ENCODE measurements at places on chromosomes 5 and 9.

GRCh38 chr5:140178086-140178410 lies 3.1 kb downstream of the CYSTM1 start:
- no peak for DNase-seq

DNA sequence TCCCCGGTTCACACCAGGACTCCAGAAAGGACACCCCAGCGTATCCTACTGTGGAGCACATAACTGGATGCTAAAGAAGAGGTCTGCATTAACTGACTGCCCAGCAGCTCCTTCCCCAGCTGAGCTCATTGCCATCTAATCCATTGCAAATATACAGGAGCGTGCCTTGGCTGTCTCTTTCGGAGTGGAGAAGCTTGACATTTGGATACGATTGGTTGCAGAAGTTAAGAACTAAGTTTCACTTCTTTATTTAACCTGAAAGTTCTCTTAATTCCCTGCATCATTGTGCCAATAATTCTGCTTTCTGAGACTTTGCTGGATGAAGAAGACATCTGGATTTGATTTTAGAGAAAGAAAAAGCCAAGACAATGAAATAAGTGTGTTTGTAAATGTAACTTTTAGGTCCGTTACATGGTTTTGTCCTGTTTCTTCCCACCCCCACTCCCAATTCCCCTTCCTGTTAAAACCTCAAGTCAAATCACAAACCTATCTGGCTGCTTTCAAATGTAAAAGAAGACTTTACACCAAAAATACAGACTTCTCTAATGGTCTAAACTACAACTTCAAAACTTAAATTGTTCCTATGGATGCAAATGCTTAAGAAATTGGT lies 33.9 kb downstream of the TAS2R1 start:
- no peak for DNase-seq

DNA sequence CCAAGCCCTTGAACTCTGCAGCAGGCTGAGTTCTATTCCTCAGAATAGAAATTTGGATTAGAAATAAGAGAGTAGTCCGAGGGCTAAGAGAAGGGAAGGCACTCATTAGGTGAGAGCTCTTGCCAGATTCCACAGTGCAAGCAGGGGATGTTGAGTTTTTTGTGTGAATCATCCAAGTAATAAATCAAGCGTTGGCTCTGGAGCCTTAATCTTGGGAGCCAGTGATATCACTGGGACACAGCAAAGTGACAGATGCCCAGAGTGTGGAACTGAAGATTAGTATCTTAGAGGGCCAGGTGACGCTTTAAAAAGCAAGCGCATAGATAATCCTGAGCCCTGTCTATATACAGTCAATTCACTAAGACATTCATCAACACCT lies 60.3 kb downstream of the FOXD1 start:
- no peak for DNase-seq

- DNase-seq: no peak
These were observed 130.2 kb upstream of the SV2C start for GRCh38 chr5:75952963-75953362.

- no peak for DNase-seq
These were observed 16.5 kb upstream of the ADRB2 start for GRCh38 chr5:148809781-148810524.

- DNase-seq: no peak
These were observed 234.5 kb downstream of the PCSK1 start for GRCh38 chr5:96198356-96199058.

GRCh38 chr5:139065306-139065705 lies 132.9 kb downstream of the SIL1 start:
- no peak for DNase-seq

GRCh38 chr9:114252394-114252793 lies 70.5 kb upstream of the ORM1 start:
- DNase-seq: no peak

DNA sequence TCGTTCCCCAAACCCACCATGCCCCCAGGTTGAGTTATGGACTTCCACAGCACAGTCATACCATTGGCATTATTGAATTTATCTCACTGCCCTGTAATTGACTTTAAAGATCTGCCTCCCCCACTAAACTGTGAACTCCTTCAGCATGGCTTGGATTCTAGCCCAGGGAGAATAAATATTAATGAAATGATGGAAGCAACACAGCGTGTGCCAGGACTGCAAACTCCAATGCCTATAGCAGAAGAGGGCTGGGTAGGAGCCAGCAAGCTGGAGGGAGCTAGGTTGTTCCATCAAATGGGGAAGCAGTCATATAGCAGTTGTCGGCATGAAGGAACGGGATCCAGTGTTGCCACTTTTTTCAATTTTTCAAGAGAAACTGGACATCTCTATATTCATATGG lies 69.0 kb upstream of the MSX2 start:
- DNase-seq: no peak

DNA sequence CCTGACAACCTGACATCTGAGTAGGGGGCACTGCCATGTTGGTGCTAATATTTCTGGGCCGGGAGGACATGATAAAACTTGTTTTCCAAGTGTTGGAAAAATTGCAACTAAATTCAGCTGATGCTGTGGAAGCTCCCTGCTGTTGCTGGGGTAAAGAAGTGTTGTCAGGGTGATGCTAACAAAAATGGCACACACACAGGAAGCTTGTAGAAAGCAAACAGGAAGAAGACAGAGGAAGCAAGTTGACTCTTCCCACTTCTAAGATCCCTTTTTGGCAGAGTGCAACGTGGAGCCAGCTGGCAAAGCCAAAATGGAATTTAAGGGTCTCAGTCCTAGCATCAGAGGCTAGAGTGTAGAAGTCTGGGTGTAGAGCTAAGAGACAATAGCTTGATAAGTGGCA lies 11.3 kb upstream of the RIOK2 start:
- no peak for DNase-seq

DNA sequence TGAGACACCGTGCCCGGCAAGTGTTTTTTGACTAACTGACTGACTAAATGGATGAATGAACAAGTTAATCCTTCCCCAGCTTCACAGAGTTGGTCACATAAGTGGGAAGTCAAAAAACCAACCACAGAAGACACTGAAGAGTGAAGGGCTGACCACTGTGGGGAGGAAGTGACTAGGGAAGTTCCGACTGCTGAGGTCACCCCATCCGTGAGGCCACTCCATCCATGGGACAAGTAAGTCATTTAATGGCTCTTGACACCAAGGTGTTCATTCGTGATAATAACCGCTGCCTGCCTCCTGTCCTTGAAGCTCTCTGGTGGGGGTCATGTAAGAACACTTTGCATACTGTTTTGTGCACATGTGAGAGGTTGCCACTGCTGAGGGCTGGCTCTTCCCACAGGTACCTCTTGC lies 22.2 kb upstream of the CXCL14 start:
- no peak for DNase-seq

DNA sequence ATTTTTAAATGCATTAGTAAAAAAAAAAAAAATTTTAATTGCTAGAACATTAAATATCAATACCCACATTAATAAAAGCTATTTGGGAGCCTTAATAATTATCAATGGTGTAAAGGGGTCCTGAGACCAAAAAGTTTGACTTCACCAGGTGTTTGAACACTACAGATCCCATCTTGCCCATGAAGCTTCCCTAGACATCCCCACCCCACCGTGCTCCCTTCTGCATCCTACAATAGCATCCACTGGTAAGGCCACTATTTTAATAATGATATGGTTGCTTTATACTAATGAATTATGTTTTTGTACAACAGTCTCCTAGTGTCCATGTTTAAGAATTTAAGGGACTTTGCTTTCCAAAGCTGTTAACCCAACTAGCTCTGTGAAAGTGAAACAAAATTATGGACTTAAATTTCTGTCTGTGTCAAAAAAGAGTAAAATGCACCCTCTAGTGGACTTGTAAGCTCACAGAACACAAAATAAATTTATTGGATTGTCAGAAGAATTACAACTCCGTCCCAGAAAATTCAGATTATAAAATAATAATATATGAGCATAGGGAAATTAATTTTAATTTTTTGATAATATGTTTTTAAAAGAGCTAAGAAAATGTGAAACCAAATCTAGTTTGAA lies 76.0 kb downstream of the ARL15 start:
- DNase-seq: no peak

- DNase-seq: no peak
These were observed 49.7 kb upstream of the NKD2 start for GRCh38 chr5:958701-959571.

- no peak for DNase-seq
These were observed 464.5 kb downstream of the ICE1 start for GRCh38 chr5:5886812-5887486.

DNA sequence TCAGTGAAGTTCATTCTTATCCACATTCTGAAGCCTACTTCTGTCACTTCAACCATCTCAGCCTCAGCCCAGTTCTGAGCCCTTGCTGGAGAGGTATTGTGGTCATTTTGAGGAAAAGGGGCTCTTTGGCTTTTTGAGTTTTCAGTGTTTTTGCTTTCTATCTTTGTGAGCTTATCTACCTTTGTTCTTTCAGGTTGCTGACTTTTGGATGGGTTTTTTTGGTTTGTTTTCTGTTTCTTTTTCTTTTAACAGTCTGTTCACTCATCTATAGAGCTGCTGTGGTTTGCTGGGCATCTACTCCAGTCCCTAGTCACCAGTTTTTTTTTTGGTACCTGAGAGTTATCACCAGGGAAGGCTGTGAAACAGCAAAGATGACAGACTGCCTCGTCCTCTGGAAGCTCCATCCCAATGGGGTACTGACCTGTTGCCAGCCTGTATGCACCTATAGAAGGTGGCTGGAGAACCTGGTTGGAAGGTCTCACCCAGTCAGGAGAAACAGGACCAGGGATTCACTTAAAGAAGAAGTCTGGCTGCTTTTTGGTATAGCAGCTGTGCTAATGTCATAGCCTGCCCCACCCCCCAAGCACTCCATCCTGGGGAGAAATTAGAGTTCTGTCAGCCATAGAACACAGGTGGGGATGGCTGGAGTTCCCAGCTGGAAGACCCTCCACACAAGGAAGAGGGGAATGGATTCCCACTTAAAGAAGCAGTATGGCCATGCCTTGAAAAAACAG lies 138.6 kb upstream of the TSLP start:
- DNase-seq: no peak

GRCh38 chr5:955886-956761 lies 52.5 kb upstream of the NKD2 start:
- DNase-seq: no peak

DNA sequence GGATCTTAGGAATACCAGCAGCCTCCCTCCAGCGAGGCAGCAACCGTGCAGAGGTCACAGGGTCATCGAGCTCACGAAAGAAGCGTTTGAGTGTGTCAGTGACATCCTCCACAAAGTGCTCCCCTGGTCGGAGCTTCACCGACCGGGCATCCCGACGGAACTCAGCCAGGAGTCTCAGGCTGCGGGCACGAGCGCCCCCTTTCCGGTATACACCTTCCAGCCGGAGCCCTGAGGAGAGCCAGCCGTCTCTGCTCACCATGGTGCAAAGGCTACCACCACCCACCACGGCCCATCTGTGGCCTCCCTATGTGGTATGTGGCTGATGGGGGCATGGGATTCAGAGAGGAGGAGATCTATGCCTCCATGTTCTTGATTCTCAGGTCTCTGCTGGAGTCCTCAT lies 10.8 kb upstream of the FCHSD1 start:
- no peak for DNase-seq

DNA sequence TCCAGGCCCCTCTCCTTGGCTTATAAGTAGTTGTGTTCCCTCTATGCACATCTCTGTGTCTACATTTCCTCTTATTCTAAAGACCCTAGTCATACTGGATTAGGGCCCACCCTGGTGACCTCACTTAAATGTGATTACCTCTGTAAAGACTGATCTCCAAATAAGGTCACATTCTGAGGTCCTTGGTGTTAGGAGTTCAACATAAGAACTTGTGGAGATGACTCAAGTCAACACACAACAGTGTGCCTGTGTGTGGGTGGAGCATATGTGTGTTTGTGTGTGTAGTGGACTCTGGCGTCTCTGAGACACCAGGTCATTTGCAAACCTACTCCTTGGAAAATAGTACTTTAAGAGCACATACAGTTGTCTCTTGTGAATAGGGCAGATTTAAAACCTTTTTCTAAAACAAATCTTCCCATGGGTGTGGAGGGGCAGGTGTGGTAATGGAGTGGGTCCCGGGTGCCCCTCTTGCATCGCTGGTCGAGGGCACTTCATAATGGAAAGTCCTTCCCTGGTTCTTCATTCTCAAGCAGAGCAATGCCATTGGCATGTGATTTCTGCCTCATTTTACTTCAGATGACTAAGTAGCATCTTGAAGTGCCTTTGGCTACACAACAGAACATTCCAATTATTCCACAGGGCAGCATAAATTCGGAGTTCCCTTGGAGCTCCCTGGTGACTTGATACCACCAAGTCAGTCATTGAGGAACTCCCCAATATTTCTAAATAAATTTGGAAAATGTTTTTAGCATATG lies 84.4 kb downstream of the C9orf152 start:
- DNase-seq: no peak

DNA sequence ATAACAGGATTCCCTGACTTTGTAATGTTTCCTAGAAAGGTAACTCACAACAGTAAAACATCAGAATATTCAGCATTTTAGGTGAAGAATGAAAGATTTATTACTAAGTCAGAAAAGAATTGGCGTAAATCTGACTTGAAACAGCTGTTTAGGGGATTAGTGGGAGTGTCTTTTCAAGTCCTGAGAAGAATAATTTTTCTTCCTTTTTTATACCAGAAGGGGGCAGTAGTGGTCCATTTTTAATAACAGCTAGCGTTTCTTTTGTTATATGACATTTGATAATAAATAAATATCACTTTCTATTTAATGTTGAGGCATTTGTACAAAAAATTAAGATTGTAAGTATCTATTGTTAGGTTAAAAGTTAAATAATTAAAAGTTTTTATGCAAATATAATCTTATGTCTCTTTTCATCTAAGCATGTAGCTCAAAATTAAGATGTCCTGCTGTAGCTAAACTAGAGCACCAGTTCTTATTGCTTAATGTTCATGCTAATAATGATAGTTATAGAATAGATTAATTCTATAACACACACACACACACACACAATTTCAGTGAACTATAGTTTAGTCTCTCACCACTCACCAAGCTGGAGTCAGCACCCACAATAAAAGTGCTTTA lies 258.7 kb upstream of the ARRDC3 start:
- no peak for DNase-seq

DNA sequence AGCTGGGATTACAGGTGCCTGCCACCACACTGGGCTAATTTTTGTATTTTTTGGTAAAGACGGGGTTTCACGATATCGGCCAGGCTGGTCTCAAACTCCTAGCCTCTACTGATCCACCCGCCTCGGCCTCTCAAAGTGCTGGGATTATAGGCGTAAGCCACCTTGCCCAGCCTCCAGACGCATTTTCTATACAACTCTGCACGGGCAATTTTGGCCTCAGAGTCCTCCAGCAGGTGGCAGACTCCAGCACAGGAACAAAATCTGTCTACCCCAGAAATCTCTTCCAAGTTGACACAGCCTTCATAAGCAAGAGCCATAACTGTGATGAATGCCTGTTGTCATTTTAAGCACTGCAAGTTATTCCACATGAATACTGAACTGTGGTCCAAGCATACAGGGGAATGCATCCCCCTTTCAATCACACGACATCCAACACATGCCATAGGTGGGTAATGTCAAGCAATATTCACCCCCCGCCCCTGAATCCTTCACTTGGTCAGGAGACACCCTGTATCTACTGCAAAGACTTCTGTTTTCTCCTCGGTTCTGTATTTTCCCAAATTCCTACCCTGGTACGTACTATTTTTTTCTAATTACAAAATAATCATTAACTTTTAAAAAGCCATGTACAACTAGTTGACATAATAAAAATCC lies 50.8 kb downstream of the ALDH7A1 start:
- no peak for DNase-seq
